Stomach (tissue), 19 donors: ENCODE measurements at places on chromosomes 1 and 21. TPM values are rescaled to one million over a fixed set of nuclear protein-coding genes. Genes with fewer than 3 reads are reported as not detected.

- peak; percentile 41 for DNase-seq
These were observed 76.2 kb downstream of the BRINP2 start for GRCh38 chr1:177246710-177247580.

Gene LAMC2
- 12.1 TPM for total RNA-seq

Gene CATSPERE
- 0.89 TPM for total RNA-seq

DNA sequence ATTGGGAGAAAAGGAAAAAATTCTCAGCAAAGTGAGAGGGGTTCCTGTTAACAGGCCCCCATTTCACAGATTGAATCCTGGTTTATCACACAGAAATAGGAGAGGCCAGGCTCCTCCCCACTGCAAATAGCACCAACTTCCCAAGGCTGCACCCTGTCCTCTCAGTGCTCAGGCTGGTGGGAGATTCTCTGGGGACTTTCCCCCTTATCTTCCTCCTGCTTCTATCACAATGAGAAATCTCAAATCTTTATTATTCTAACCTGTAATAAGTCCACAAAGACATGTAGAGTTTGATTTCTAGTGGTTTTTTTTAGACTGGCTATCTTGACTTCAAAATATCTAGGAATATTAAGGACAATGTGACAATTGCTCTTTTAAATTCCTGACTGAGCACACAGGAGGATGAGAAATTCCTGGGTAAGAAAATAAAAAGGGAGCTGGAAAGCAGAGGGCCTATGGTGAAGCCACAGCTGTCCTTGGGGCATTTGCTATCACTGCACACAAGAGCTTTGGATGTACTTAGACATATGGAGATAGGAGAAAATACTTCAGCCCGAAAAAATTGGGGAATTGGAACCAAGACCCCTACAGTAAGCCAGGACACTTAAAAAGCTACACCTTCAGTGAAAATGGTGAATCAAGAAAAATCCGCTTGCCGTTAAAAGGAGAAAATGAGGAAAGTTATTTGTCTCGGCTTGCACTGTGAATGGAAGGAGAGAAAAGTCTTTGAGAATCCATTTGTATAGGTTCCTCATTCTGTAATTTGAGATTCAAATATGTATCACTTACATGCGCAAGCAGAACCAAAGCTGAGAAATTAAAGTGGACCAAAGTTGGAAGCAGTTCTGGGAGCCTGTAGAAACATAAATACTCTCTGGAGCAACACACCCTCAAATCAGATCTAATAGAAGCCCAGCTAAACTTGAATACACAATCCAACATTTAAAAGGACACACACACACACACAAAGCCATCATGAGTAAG, 65.9 kb upstream of the C1orf105 start:
- no peak for DNase-seq

DNA sequence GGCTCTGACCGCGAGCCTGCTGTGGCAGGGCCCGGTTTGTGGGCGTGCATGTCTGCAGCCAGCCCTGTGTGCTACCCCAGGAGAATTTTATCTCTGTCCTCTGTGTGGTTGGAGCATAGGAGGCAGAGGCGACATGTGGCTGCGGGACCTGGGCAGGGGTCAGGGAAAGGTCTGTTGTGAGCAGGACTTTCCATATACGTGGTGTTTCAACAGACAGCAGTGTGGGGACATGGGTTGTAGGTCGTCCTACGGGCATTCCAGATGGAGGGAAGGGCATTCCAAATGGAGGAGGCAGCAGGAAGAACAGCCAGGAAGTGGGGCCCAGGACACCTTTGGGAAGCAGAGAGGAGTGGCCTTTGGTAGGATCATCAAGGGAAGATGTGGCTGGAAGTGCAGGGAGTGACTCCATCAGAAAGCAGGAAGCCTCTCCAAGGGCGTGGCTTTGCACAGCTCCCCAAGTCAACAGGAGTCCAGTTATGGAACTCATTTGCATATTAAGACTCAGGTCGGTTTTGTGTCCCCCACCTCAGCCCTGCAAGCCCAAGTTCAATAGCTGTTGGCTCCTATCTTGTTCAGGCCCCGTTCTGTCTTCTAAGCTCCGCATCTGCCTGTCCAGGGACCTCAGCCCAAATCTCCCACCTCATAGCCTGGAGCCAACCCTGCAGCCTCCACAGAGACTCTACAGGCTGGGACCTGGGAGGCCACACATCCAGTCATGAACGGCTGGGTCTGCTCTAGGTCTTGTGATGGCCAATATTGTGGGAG, 309.1 kb downstream of the MATN1 start:
- DNase-seq, result no peak

Gene GALE
- total RNA-seq, result 401 TPM

GRCh38 chr1:100506217-100506616, 31.7 kb upstream of the GPR88 start:
- no peak for DNase-seq

DNA sequence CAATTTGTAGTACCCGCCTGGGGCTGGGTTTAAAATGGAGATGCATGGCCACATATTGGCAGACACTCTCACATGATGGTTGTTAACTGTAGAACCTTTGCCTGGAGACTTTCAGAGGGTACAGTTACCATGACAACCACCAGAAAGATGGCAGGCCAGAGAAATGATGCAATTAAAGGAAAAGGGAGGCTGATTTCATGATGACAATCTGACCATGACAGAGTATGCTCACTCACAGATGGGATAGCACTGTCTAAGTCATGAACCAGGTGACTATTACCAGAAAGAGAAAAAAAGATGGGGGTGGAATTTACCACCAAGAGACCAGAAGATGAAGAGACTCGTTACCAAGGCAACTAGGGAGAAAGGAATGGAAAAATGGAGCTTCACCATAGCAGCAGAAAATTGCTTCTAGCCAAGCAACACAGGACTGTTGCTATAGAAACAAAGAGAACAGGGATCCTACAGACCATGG, 3.5 kb upstream of the TRIT1 start:
- no peak for DNase-seq

GRCh38 chr1:204376465-204376864, 16.7 kb upstream of the PLEKHA6 start:
- peak; percentile 24 for DNase-seq

Gene PTPN7
- total RNA-seq, result 4.0 TPM

Gene IGSF8
- 11.6 TPM for total RNA-seq

Gene NSL1
- 170 TPM for total RNA-seq

GRCh38 chr1:208241512-208241911, 2.7 kb downstream of the PLXNA2 start:
- DNase-seq, result no peak

DNA sequence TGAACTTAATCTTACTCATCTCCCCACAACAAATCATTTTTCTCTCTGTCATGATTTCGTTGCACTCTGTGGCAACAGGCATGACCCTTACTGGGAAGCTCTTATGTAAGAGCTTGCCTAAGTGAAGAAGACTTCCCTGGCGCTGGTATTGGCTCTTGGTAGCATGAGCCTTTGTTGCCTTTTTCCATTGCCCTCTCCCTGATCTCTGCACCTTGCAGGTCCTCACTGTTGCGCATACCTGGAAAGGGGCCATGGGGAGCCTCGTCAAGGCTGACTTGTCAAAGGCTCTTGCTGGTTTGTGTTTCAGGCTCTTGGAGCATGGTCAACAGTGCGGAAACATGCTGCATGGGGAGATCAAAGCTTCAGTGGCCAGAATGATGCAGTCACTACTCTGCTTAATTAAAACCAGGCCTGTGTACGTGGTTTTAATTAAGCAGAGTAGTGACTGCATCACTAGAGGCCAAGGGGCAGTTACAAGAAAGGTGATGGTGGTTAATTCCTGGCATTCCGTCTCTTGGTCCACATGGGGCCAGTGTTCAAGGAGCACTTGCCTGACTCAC, 141.3 kb downstream of the SPATA46 start:
- no peak for DNase-seq

GRCh38 chr21:40052276-40052675, 185.0 kb downstream of the PCP4 start:
- DNase-seq, result no peak

Gene COL6A1
- 147 TPM for total RNA-seq

Gene SPRR2F
- not detected for total RNA-seq

- DNase-seq, result no peak
These were observed 245.9 kb downstream of the PLPP3 start for GRCh38 chr1:56333461-56333860.

Gene MEGF6
- total RNA-seq, result 34.8 TPM

Gene SPRR1B
- not detected for total RNA-seq

GRCh38 chr1:5847013-5847659, 145.1 kb downstream of the NPHP4 start:
- no peak for DNase-seq

- DNase-seq, result peak; percentile 36
These were observed 33.0 kb downstream of the EPHA2 start for GRCh38 chr1:16122916-16123315.

- peak; percentile 87 for DNase-seq
These were observed at the start of gene FAAP20 for GRCh38 chr1:2194319-2194897. Gene FAAP20, minus strand, starts transcription at chr1:2194772. Its CDS starts 23 bp downstream, at chr1:2194749.

- DNase-seq, result no peak
These were observed 182.6 kb upstream of the ESRRG start for GRCh38 chr1:216905781-216906180.

Gene SV2A
- total RNA-seq, result 1.9 TPM

Gene CTSS
- total RNA-seq, result 118 TPM

DNA sequence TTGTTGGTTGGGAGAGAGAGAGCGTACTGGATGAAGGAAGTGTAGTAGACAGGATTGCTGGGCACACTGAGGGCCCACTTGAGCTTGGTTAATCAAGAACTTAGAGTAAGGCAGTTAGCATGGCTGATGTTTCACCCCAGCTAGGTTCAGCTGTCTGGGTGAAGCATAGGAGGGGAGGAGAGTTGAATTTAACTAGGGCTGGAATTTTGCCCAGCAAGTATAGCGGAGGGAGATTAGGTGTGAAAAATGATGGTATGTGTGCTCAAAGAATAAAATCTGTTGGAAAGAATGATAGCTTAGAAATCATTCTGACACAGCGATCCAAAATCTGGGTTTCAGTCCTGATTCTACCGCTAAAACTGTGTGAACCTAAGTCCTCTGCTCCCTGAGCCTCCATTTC, 461.5 kb upstream of the PROX1 start:
- no peak for DNase-seq

Gene VANGL2
- 1.4 TPM for total RNA-seq

DNA sequence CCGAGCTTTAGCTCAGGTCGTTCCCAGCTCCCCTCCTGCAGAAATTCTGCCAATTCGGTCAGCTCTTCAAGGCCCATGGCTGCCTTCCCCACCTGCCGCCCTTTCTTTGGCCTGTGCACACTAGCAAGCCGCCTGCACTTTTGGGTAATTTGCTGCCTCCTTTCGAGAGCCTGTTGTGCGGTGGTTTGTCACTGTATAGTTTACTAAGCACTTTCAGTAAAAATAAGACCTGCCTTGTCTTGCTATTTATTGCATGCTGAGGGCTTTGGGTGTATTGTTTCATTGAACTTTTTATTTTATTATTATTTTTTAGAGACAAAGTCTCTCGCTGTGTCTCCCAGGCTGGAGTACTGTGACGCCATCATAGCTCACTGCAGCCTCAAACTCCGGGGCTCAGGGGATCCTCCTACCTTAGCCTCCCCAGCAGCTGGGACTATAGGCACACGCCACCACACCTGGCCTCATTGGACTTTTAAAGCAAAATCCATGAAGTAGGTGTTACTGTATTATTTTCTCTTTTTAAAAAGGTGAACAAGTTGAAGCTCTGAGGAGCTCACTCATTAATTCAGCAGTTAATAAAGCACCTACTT, 1.1 kb upstream of the FABP3 start:
- DNase-seq, result no peak

DNA sequence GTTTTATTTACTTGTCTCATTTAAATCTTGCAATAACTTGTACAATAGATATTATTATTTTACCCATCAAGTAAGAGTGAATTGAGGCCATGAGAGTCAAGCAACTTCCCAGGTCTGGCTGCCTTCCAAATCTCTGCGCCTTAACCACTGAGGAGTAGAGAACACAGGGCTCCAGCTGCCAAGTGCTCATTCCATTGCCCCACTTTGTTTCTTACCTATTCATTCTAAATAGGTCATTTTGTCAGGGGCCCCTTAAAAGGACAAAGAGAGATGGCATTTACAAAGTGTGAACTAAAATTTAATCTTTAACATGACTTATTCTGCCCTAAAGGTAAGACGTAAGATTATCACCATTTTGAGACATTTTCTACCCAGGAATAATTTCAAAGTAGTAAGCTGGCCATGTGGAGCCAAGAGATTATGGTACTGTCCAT, 3.5 kb downstream of the PPP1R15B start:
- peak; percentile 83 for DNase-seq

Gene IFNAR1
- 14.3 TPM for total RNA-seq

GRCh38 chr1:231493421-231494185, 34.9 kb upstream of the TSNAX start:
- no peak for DNase-seq

DNA sequence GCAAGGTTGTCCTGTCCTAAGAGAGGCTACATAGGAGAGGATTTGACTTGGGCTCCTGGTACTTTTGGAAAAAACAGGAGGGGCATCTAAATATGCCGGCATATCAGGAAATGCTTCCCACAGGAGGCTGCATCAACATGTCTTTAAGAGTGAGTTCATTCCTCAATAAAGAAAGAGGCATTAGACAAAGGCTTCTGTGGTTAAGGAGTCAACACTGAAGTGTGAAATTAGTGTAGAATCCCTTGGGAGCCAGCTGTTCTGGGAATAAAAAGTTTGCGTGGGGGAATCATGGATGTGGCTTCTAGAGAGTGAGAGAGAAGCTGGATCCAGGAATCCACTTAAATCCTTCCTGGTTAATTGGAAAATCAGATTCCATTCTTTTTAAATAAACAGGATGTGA, 69.5 kb downstream of the DNM3 start:
- no peak for DNase-seq

DNA sequence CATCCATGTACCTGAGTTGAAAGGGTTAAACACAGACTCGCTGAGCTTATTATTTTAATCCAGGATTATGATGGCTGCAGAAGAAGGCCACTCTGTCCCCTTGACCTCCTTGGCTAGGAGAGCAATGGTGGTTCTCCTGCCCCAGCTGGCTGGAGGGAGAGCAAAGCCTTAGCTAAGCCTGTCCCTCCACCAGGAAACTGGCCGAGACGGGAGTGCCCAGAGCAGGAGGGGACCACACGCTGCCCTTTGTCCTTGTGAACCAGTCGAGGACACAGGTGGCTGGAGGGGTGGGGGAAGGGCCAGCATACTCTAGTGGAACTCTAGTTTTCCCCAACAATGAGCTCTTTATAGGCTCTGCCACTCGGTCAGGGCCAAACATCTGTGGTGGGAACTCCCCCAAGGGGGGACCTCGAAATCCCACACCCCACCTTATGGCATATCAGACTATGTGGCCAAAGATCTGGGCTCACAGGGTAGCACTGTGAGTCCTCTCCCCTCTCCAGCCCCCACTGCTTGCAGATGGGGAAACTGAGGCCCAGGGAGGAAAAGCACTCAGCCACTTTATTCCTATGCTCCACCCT, 12.9 kb downstream of the KIAA1614 start:
- no peak for DNase-seq

Gene ITGB2
- total RNA-seq, result 16.0 TPM

GRCh38 chr1:82901118-82901517, 1097.8 kb downstream of the TTLL7 start:
- DNase-seq, result no peak

GRCh38 chr1:186849826-186850225, 21.1 kb downstream of the PLA2G4A start:
- no peak for DNase-seq

Gene SGIP1
- 9.5 TPM for total RNA-seq

Gene FMO1
- total RNA-seq, result 1.8 TPM
